Peyer's patch (tissue), 4 donors: ENCODE measurements at places on chromosomes 4 and X. TPM values are rescaled to one million over a fixed set of nuclear protein-coding genes. Genes with fewer than 3 reads are reported as not detected.

The SSX4 gene
- total RNA-seq: not detected

- no peaks in the 10 kb centered on the region for H3K4me1 ChIP-seq
- DNase-seq: no peak
- no peaks in the 10 kb centered on the region for H3K27me3 ChIP-seq
- no peak overlapping the region for H3K4me3 ChIP-seq
- no peaks in the 10 kb centered on the region for H3K36me3 ChIP-seq
These were observed 352.4 kb downstream of the CAMK2D start for GRCh38 chr4:113409181-113409580.

DNA sequence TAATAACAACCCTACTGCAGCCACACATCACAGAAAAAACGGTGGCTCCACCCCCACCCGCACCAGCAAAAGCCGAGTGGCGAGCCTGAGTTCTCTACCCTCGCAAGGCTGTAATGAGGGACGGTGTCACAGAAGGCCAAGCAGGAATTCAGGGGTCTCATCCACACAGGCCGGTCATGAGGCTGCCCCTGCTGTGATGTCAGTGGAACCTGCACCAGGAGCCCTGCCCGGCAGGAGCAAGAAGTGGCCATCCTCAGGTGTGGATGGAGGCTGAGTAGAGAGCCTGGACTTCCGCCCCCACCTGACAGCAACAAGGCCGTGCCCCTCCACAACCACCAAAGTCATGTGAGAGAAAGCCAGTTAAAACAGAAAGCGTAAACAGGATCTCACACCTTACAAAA, 20.6 kb downstream of the LYAR start:
- H3K4me1 ChIP-seq: no peaks in the 10 kb centered on the region
- H3K27ac ChIP-seq: peak overlapping the region; percentile 81
- peak overlapping the region; percentile 23 for H3K4me3 ChIP-seq
- no peaks in the 10 kb centered on the region for H3K36me3 ChIP-seq
- no peaks in the 10 kb centered on the region for H3K27me3 ChIP-seq

The SH2D1A gene
- 1.6 TPM for total RNA-seq

GRCh38 chrX:103530545-103530944, 11.3 kb upstream of the RAB40A start:
- H3K4me1 ChIP-seq: no peaks in the 10 kb centered on the region
- no peak for DNase-seq
- H3K27ac ChIP-seq: no peak overlapping the region
- H3K27me3 ChIP-seq: no peaks in the 10 kb centered on the region

The CCSER1 gene
- 66.5 TPM for total RNA-seq

The IRS4 gene
- total RNA-seq: not detected

The TMSB15A gene
- not detected for total RNA-seq

- no peaks in the 10 kb centered on the region for H3K27me3 ChIP-seq
- H3K27ac ChIP-seq: no peak overlapping the region
- no peaks in the 10 kb centered on the region for H3K36me3 ChIP-seq
These were observed 200.0 kb upstream of the MAD2L1 start for GRCh38 chr4:120266602-120267001.

DNA sequence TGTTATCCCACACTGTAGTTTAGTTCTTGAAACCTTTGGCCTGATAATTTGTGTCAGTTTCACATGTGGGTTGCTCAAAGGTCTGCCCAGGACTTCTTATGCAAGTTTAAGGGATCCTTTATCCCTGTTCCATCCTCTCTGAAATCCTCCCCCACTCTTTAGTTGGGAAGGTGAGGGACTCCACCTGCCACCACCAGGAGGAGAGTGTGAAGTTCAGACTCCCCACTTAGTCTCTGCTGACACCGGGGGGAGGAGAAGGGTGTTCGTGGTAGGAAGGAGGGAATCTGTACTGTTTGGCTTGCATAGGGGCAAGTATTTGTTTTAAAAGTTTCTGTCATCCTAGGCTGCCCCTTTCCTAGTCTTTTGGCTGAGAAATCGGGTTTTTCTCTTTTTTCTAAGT, 211.8 kb downstream of the PPP4R3C start:
- no peaks in the 10 kb centered on the region for H3K36me3 ChIP-seq
- no peak overlapping the region for H3K27ac ChIP-seq
- no peaks in the 10 kb centered on the region for H3K4me1 ChIP-seq
- H3K4me3 ChIP-seq: no peak overlapping the region
- H3K27me3 ChIP-seq: no peaks in the 10 kb centered on the region

The HHIP gene
- 8.4 TPM for total RNA-seq

GRCh38 chrX:130637591-130637990, 235.8 kb downstream of the RBMX2 start:
- no peak for DNase-seq
- H3K27me3 ChIP-seq: no peaks in the 10 kb centered on the region
- H3K36me3 ChIP-seq: no peaks in the 10 kb centered on the region
- no peak overlapping the region for H3K4me3 ChIP-seq

The FGF5 gene
- not detected for total RNA-seq

The MAGEC1 gene
- total RNA-seq: not detected

DNA sequence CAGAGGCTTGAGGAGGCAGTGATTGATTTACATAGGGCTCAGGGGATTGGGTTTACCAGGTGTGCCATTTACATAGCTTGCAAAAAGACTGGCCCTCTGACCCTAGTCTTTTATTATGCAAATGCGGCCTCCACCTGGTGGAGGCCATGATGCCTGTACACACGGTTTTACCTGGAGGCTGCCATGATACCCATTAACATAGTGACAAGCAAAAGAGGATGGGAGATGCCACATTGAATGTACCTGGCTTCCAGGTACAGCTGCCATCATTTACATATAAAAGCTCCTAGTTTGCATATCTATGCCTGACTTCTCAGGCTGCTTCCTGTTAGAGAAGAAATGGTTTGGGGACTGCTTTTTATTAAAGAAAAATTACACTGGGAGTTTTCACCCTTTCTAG, 72.0 kb downstream of the NEXMIF start:
- H3K4me1 ChIP-seq: no peaks in the 10 kb centered on the region
- no peak for DNase-seq
- no peak overlapping the region for H3K4me3 ChIP-seq
- H3K27me3 ChIP-seq: no peaks in the 10 kb centered on the region

The UGT2B10 gene
- not detected for total RNA-seq

DNA sequence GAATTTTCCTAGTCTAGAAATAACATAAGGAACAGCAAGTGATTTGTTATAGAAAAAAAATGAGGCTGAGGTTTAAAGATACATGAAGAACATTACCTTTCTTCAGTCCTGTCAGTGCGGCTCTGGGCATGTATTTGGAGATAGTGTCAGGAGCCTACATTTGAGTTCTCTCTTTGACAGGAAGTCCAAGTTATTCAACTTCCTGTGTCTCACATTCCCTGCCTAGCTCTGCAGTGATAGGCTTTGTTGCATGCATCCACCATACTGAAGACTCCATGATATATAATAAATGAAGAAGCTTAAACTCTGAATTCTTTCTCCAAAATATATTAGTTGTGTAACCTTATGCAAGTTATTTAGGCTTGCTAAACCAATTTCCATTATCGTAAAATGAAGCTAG, 148.7 kb downstream of the RELL1 start:
- H3K27me3 ChIP-seq: no peaks in the 10 kb centered on the region
- no peaks in the 10 kb centered on the region for H3K4me1 ChIP-seq
- H3K36me3 ChIP-seq: no peaks in the 10 kb centered on the region
- no peak overlapping the region for H3K4me3 ChIP-seq

The ZMAT1 gene
- 6.6 TPM for total RNA-seq

DNA sequence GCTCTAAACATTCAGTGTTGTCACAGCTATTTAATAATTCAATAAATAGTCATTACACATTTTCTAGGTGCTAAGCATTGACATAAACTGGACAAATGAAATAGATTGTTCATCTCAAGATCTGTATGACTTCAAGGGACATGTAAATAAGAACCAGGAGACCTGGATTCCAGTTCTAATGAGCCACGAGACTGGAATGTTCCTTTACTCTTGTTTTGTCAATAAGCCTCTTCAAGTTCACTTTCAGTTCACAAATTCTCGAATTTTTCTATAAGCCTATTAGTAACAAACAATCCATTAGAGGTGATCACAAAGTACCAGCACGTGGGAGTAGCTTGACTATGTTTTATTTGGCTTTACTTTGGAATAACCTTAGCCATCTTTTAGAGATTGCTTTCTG, 514.0 kb upstream of the SMIM31 start:
- no peaks in the 10 kb centered on the region for H3K36me3 ChIP-seq
- no peaks in the 10 kb centered on the region for H3K27me3 ChIP-seq
- no peak overlapping the region for H3K4me3 ChIP-seq
- no peak overlapping the region for H3K27ac ChIP-seq
- H3K4me1 ChIP-seq: no peaks in the 10 kb centered on the region
- no peak for DNase-seq

The TNMD gene
- total RNA-seq: not detected

GRCh38 chrX:54920610-54921426, at the start of gene TRO:
TRO (plus strand) TSS chrX:54920824; CDS start chrX:54922247, 1,423 bp downstream.
- H3K4me1 ChIP-seq: no peaks in the 10 kb centered on the region
- H3K27ac ChIP-seq: no peak within 1 kb of the TSS
- no peaks in the 10 kb centered on the region for H3K36me3 ChIP-seq
- peak within 1 kb of the TSS; percentile 31 for H3K4me3 ChIP-seq

The HAND2 gene
- total RNA-seq: 40.4 TPM

DNA sequence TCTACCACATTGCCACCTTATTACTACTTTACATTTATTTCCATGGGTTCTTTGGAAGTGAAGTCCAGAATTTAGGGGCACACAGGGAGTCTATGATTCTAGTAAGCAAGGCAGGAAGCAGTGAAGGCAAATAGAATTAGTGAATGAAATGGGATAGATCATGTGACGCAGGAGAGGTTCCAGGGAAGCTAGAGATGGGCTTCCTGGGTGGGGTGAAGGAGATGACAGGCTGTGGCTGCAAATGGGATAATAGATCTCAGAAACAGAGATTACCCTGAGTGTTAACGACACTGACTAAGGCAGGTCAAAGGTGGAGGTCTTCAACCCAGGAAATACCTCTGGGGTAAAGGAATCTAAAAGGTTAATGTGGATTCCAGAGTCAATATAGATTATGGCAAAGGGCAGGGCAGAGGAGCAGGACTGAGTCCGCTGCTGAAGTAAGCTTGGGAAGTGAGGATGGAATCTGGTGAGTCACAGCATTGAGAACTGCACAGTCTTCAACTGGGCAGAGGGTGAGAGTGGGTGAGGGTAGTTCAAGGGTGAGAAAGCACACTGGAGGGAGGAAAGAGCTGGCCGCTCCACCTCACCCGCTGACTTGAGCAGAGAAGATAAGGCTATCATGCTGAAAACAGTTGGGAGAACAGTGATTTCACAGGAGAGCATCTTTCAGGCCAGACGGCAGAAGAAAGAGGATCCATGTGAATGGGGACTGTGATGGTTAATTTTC, 70.8 kb downstream of the ANXA3 start:
- no peaks in the 10 kb centered on the region for H3K4me1 ChIP-seq
- H3K27me3 ChIP-seq: no peaks in the 10 kb centered on the region
- no peaks in the 10 kb centered on the region for H3K36me3 ChIP-seq
- peak; percentile 65 for DNase-seq

DNA sequence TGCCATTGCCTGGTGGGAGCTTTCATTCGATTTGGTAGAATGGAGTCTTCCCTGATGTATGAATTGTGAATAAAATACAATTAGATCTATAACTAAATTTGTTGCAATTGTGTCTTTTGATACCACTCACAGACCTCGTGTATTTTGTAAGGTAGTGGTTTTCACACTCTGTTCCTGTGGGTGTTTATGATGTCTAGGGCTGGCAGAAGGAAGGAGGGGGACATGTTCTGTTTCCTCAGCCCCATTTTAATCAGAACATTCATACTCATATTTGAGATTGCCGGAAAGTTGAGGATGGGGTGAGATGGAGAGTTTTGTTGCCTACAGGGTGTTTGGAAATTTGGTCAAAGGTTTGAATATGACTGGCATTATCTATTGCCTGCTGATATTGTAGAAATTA, 42.9 kb downstream of the PTTG2 start:
- DNase-seq: no peak
- H3K27me3 ChIP-seq: no peaks in the 10 kb centered on the region
- H3K27ac ChIP-seq: no peak overlapping the region
- H3K4me1 ChIP-seq: no peaks in the 10 kb centered on the region
- no peak overlapping the region for H3K4me3 ChIP-seq
- H3K36me3 ChIP-seq: no peaks in the 10 kb centered on the region

The TMEM47 gene
- 5.0 TPM for total RNA-seq

DNA sequence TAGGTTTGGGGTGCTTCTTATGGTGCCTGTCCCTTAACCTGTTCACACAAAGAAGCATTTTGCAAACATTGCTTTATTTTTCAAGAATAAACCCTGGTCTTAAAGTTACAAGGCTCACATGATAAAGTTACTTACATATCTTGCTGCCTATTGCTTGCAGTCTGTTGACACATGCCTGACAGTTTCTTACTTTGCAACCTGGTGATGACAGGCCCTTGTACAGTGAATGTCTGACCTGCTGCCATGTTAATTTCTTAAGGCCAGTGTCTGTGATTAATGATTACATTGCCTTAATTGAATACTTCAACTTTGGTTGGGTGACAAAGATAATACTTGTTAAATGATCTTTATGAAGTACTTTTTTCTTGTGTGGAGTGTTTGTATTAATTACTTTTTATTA, 49.9 kb downstream of the FIP1L1 start:
- no peaks in the 10 kb centered on the region for H3K27me3 ChIP-seq
- DNase-seq: no peak
- H3K4me1 ChIP-seq: no peaks in the 10 kb centered on the region
- no peaks in the 10 kb centered on the region for H3K36me3 ChIP-seq

DNA sequence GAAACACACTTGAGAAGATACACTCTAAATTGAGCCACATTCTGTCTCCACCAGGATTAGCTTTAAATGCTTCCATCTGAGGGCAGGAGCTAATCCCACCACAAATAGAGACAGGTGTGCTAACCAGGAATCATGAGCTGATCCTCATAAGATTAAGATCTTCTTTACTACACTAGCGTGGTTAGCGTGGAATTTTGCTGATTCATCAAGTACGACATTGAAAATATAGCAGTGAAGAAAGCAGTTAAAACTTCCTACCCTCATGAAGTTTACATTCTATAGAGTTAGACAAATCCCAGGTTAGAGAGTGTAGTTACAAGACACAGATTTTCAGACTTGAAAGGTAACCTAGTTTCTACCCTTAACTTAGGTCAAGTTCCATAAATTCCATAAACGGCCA, 5.3 kb upstream of the APELA start:
- no peaks in the 10 kb centered on the region for H3K27me3 ChIP-seq
- no peak overlapping the region for H3K27ac ChIP-seq
- DNase-seq: no peak
- no peaks in the 10 kb centered on the region for H3K4me1 ChIP-seq

- no peak overlapping the region for H3K27ac ChIP-seq
- no peaks in the 10 kb centered on the region for H3K4me1 ChIP-seq
- no peak overlapping the region for H3K4me3 ChIP-seq
- H3K36me3 ChIP-seq: peaks cover 14% of the 10 kb centered on the region
- H3K27me3 ChIP-seq: no peaks in the 10 kb centered on the region
- DNase-seq: no peak
These were observed 36.3 kb downstream of the SOD3 start for GRCh38 chr4:24831637-24832036.

The TEX13C gene
- total RNA-seq: not detected

The VCX3B gene
- not detected for total RNA-seq

- no peaks in the 10 kb centered on the region for H3K36me3 ChIP-seq
- H3K4me3 ChIP-seq: no peak overlapping the region
These were observed 190.2 kb upstream of the AGA start for GRCh38 chr4:177632481-177632880.

- H3K4me1 ChIP-seq: no peaks in the 10 kb centered on the region
- no peaks in the 10 kb centered on the region for H3K27me3 ChIP-seq
- H3K27ac ChIP-seq: no peak overlapping the region
- no peak for DNase-seq
- no peak overlapping the region for H3K4me3 ChIP-seq
These were observed 16.3 kb upstream of the NEUROG2 start for GRCh38 chr4:112532267-112532666.
